ENCODE measurements at places on chromosomes 13 and 19.
A peak's percentile ranks its signal among the peaks of the same experiment; 100 is the strongest.

GRCh38 chr13:32126278-32126677 is 94.7 kb downstream of the FRY start:
- ATAC-seq, result no peak

GRCh38 chr13:93847162-93847561 is 620.6 kb downstream of the GPC6 start:
- no peak for ATAC-seq

DNA sequence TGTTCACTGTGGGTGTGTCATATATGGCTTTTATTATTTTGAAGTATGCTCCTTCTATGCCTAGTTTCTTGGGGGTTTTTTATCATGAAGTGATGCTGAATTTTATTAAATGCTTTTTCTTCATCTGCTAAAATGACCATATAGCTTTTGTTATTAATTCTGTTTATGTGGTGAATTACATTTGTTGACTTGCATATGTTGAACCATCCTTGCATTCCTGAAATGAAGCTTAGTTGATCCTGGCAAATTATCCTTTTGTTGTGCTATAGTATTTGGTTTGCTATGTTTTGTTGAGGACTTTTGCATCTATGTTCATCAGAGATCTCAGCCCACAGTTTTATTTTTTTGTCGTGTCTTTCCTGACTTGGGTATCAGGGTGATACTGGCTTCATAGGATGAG is 12.1 kb downstream of the GPC6 start:
- no peak for ATAC-seq

GRCh38 chr19:17243211-17243829 is 2.4 kb downstream of the NR2F6 start:
- peak; percentile 10 for ATAC-seq

DNA sequence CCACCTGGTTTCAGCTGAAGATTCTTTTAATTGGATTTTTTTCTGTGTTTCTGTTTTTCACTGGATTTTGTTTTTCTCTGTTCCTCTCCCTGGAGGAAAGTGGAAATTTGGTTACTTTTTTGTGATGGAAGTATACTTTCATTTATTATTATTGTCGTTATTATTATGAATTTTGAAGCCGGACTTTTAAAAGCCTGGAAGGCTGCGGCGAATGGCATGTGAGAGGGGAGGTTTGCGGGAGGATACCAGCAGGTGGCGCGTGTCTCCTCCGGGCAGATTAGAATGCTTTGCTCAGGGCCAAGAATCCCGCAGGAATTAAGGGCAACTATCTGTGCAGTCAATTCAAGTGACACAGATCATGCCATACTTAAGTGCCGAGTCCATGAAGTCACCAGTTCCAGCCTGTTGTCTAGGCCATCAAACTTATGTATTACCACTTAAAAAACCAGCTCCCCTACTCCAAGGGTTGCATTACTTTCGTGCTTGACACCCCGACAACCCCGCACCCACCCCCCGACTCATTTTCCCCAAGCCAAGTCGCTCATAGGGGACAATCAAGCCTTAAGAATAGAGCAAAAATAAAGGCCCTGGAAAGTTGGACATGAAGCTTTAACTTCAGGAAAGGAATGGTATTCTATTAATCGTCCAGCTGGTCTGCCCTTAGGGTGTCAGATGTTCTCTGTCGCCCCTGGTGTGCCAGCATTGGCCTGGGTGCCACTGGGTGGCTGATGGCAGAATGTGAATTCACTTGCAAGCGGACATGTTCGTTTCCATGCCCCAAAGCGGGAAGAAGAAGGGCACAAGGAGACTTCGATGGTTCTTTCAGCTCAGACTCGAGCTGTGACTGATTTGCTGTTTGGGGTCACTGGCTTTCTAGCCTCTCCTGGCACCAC is 1.3 kb upstream of the LRCH1 start:
- peak; percentile 56 for ATAC-seq

DNA sequence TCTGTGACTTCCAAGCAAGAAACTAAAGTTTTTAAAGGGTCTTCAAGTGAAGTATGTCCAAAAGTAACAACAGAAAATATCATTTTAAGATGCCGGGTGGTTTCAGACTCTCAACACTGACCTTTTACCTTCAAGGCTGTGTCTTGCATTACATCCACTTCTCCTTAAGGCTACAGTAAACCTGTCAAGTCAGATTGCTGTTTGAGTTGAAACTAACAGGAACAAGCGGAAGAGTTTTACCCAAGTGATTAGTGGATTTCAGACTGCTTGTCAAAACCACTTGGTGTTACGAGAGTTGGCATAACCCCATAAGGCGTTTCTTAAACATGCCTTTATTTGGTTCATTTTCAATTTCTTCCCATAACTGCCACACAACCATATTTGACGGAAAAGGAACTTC is 283.1 kb downstream of the DCT start:
- ATAC-seq, result no peak

DNA sequence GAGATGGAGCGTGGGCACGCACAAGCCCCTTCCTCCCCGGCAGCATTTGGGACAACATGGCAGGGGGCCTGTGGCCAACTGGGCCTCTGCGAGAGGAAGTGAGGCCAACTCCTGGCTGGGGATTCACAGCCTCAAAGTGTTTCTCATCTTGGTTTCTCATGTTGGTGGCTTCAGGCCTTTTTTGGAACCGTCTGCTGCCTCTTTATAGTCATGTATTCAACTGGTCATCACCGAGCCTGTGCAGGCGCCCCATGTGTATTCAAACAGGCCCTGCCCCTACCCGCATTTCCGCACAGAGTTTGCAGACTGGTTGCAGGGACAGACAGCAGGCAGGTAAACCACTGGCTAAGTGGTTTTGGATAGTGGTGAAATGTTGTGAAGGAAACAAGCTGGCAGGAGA is 17.3 kb upstream of the RELB start:
- ATAC-seq, result no peak

- peak; percentile 98 for ATAC-seq
Observed at GRCh38 chr13:33723772-33724435, 94.0 kb upstream of the RFC3 start.

DNA sequence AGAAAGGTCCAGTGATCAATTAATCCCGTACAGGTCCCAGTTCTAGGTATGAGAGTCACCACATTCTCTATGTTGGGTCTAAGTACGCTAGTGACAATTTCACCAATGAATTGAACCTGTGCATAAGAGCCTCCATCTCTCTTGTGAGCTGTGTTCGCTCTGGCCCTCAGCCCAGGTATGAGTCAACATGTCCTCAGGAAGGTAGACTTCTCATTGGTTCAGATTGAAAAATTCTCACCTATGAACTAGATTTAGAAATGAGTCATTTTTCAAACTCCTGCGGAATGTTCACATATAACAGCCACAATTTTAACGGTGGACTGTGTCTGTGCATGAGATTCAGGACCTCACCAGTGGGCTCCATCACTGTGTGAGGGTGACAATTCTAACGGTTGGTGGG is 12.7 kb upstream of the ZNF43 start:
- no peak for ATAC-seq

GRCh38 chr13:110317496-110318195 is 10.6 kb downstream of the COL4A2 start:
- no peak for ATAC-seq

GRCh38 chr13:30204564-30204963 is 102.8 kb downstream of the KATNAL1 start:
- ATAC-seq, result no peak

DNA sequence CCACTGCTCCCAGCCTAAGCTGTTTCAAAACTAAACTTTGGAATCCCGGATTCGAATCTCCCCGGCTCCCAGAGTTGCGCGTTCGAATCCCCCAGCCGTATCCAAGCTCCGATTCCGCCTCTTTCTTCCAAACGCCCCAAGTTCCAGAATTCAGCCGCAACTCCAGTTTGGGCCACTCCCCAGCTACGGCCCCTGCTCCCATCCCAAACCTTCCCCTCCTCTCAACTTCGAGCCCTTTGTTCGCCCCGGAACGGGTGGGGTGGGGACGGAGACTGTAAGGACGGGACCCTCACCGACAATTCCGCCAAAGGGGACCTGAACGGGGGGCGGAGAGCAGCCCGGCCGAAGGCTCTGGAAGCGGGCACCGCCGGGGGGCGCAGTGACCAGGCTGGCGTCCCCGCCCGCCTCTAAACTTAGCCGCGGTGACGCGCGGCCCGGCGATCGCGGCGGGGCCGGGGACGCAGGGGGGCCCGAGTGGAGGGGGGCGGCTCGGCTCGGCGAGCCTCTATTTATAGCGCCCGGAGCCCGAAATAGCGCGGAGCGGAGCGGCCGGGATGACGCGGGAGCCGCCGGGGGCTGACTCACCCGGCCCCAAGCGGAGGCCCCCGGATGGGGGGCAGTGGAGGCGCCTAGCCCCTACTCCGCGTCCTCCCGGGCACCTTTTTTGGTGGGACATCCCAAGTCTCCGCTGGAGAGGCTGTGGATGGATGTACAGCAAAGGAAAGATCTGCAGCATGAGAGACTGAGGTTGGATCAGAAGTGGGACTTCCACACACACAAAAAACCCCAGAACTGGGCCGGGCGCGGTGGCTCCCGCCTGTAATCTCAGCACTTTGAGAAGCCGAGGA is 4.9 kb upstream of the ERCC1 start:
- ATAC-seq, result peak; percentile 9

Data from SK-N-SH treated with all-trans-retinoic acid at 6 μM for 48 hours (cell line).